Mammary epithelial cell (primary cell): ENCODE measurements at places on chromosomes 2 and 18. TPM values are rescaled to one million over a fixed set of nuclear protein-coding genes. Genes with fewer than 3 reads are reported as not detected.

LINC00305 gene
- not detected for polyA plus RNA-seq

TM4SF20 gene
- not detected for polyA plus RNA-seq

FOXD4L1 gene
- 0.10 TPM for polyA plus RNA-seq

TRIM43 gene
- polyA plus RNA-seq = 0.09 TPM

GPAT2 gene
- polyA plus RNA-seq = not detected

NETO1 gene
- 0.35 TPM for polyA plus RNA-seq

PAX8 gene
- polyA plus RNA-seq = 0.79 TPM

MTCL1 gene
- 10.3 TPM for polyA plus RNA-seq

OTOS gene
- polyA plus RNA-seq = not detected

TDRD15 gene
- polyA plus RNA-seq = not detected

SP140L gene
- polyA plus RNA-seq = 4.8 TPM

STAM2 gene
- polyA plus RNA-seq = 6.8 TPM

RNU2-63P gene
- polyA plus RNA-seq = not detected

KRTCAP3 gene
- 4.5 TPM for polyA plus RNA-seq

SERPINB10 gene
- 0.07 TPM for polyA plus RNA-seq

SUMO1 gene
- polyA plus RNA-seq = 70.9 TPM

CROCC2 gene
- polyA plus RNA-seq = not detected

FAM124B gene
- not detected for polyA plus RNA-seq

ARHGAP28 gene
- polyA plus RNA-seq = 0.26 TPM

CDK15 gene
- polyA plus RNA-seq = 3.1 TPM

PRKAG3 gene
- polyA plus RNA-seq = not detected
